ENCODE measurements at places on chromosomes 7 and 10. TPM values are rescaled to one million over a fixed set of nuclear protein-coding genes. Genes with fewer than 3 reads are reported as not detected.

Gene OR9A2
- total RNA-seq: not detected

Gene SLC16A12
- total RNA-seq: 0.09 TPM

Gene PRSS1
- total RNA-seq: not detected

Gene OGDHL
- 0.22 TPM for total RNA-seq

DNA sequence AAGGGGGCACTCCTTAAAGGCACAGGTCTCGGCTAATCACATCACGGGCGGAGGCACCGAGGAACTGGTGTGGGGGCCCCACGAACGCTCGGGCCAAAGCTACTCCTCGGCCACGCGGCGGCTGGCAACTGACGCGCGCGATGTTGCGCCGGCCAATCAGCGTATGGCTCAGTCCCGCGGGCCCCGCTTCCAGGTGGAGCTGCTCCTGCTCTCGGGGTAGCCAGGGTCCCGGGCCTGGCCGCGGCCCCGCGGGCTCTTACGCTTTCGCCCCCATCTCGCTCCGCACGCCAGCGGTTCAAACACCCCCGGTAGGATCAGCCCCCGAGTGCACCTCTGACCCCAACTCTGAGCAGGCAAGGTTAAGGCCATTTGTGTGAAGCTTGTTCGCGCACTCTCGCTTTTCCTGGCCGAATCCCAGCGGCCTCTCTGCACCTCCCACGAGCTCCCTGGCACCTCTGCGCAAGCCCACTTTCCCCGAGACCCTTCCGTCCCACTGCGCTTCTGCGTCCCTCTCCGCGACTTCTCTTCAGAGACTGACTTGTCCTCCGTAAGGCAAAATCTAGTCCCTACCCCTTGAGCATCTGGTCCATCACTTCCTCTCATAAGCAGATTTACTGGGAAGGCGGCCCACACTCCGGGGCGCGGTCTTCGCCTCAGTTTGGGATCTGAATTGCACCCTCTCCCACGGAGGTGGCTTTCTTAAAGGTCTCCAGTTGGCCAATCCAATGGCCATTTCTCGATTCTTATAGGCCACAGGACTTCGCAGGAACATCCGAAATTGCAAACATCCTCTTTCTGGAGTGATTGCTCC is 200.9 kb upstream of the TBX20 start:
- H3K4me3 ChIP-seq: no peak overlapping the region
- no peaks in the 10 kb centered on the region for H3K4me1 ChIP-seq
- H3K27me3 ChIP-seq: no peaks in the 10 kb centered on the region
- no peaks in the 10 kb centered on the region for H3K36me3 ChIP-seq

- DNase-seq: peak; percentile 82
- no peaks in the 10 kb centered on the region for H3K36me3 ChIP-seq
- peaks cover 10% of the 10 kb centered on the region for H3K4me1 ChIP-seq
- no peak within 1 kb of the TSS for H3K27ac ChIP-seq
Observed at GRCh38 chr7:2314209-2314955, at the start of gene SNX8. Gene SNX8 (minus strand): TSS chr7:2314441. CDS start chr7:2314421, 20 bp downstream.

GRCh38 chr7:145134377-145134776 is 298.5 kb upstream of the TPK1 start:
- no peak overlapping the region for H3K27ac ChIP-seq
- no peak overlapping the region for H3K4me3 ChIP-seq
- H3K36me3 ChIP-seq: no peaks in the 10 kb centered on the region
- no peak for DNase-seq

DNA sequence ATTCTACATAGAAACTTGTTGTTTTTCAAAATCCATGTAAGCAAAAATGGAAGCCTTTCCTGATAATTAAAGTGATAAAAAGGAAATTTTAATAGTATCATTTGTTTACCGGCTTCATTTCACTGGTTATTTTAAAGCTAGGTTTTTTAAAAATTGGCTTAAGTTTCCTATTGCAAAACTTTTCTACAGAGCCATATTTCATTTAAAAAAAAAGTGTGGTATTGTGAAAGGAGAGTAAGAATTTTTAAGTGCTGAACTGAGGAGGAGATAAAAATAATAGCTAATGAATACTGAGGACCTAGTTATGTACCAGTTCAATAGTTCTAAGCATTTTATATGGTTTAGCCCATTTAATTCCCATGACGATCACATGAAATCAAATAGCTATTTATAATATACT is 172.2 kb upstream of the COL1A2 start:
- H3K27me3 ChIP-seq: no peaks in the 10 kb centered on the region
- H3K36me3 ChIP-seq: no peaks in the 10 kb centered on the region

Measured in MCF 10A (cell line).